ENCODE measurements at places on chromosomes 7 and 10.

- DNase-seq: no peak
Measured at GRCh38 chr10:34716958-34717357, 98.1 kb downstream of the PARD3 start.

- DNase-seq: no peak
Measured at GRCh38 chr10:97723001-97723400, 9.5 kb downstream of the MARVELD1 start.

- no peak for DNase-seq
Measured at GRCh38 chr7:21579341-21580072, 36.7 kb downstream of the DNAH11 start.

DNA sequence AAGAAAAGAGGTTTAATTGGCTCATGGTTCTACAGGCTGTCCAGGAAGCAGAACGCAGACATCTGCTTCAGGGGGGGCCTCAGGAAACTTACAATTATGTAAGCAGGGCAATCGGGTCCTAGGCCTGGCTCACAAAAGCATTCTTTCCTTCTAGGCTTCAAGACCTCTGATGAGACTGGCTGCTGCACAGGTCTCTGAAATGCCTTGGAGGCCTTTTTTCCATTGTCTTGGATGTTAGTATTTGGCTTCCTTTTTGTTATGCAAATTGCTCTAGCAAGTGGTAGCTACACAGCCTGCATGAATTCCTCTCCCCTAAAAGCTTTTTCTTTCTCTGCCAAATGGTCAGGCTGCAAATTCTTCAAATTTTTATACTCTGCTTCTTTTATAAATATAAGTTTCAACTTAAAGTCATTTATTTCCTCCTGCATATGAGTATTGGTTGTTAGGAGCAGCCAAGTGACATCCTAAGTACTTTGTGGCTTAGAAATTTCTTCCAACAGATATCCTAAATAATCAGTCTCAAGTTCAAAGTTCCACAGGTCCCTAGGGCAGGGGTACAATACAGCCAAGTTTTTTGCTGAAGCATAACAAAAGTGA is 83.1 kb upstream of the SEMA3A start:
- DNase-seq: no peak

- no peak for DNase-seq
Measured at GRCh38 chr7:159070431-159071148, 74.1 kb downstream of the VIPR2 start.

DNA sequence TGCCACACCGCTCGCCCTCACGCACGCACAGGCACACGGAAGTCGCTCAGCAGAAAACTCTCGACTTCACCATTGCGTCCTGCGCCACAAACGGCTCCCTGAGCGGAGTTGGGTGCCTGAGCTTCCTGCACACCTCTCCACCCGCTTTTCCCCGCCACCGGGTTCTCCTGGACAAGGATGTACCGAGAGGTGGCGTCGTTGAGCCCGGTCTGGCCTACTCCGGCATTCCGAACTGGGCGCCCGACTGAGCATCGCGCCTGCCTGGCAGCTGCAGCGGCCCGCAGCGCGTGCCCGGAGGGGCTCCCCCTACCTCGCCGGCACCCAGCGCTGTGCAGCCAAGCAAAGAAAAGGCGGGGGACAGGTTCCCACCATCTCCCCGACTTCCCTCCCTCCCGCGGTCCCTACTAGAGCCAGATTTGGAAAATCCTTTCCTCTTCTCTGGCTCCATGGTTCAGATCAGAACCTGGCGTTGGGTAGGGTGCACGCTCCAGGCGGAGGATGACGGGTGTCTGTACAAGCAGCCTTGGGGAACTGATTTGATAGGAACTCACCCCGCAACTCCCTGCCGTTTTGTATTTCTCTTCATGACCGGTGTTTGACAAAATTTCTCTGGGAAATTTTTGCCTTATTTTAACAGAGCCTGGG is 1.7 kb downstream of the SORCS3 start:
- no peak for DNase-seq

- DNase-seq: no peak
Measured at GRCh38 chr10:59625721-59626522, 83.7 kb downstream of the SLC16A9 start.

- DNase-seq: no peak
Measured at GRCh38 chr7:2691011-2691707, 3.2 kb downstream of the AMZ1 start.

GRCh38 chr10:75238182-75239095 is 2.7 kb upstream of the COMTD1 start:
- DNase-seq: no peak

GRCh38 chr7:71332207-71332606 is 200.3 kb downstream of the GALNT17 start:
- no peak for DNase-seq

DNA sequence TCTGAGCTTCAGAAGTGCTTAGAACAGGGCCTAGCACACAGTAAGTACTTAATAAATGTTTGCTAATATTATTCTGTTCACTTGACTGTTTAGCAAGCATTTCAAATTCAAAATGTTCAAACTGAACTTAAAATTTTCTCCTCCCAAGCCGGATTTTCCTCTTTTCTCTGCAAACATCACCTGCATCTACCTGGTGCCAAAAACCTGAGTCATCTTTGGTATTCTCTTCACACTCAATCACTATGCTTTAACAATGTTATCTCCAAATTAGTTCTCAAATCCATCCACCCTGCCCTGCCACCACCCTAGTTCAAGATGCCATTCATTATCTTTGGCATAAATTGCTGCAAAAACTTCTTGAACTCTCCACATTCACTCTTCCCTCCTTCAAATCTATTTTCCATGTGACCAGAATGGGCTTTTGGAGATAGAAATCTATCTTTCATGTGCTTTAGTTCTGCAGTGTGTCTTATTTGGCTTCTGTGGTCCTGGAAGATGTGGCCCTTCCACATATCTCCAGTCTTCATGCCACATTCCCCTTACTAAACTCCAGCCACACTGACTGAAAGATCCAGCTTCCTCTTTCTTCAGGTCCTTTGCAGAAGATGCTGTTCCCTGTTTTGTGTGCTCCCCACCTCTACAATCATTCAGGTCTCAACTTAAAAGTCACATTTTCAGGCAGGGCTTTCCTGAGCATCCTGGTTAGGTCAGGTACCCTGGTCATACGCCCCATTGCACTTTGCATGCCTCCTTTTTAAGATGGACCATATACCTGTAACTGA is 2.0 kb downstream of the GGCT start:
- no peak for DNase-seq

- no peak for DNase-seq
Measured at GRCh38 chr7:129115676-129116075, 28.8 kb upstream of the TSPAN33 start.

DNA sequence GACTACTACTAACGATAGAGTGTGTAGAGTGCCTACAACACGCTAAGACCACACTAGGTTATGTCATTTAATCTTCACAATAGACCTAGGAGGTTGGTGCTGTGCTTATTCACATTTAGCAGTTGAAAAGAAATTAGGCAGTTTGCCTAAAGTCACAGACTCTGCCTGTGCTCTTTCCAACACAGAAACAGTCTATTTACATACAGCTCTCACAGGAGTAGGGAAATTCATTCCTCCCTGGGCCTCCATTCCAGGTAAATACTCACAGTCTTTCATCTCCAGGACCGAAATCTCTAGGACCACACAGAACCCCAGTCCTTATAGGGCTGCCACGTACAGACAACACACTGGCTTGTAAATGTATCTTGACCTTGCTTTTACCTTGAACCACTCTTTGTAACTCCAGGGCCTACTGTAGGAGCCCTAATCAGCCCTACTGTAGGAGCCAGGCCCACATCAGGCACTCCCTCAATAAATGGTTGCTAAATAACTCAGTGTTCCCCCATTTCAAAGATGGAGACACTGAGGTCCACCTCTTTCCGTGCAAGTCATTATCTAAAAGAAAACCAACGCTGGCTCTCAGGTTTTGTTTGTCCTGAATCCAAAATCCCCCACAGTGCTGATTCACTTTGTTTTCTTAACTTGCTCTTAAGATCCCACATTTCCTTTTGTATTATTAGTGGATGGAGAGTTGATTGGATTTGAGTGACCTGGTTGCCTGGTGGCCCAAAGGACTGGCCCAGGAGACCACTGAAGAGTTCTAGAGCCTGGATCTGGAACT is 146.9 kb downstream of the KCNMA1 start:
- no peak for DNase-seq

GRCh38 chr7:25597946-25598345 is 369.7 kb upstream of the NPVF start:
- DNase-seq: no peak

GRCh38 chr7:127908430-127909258 is 122.6 kb downstream of the LRRC4 start:
- DNase-seq: no peak

DNA sequence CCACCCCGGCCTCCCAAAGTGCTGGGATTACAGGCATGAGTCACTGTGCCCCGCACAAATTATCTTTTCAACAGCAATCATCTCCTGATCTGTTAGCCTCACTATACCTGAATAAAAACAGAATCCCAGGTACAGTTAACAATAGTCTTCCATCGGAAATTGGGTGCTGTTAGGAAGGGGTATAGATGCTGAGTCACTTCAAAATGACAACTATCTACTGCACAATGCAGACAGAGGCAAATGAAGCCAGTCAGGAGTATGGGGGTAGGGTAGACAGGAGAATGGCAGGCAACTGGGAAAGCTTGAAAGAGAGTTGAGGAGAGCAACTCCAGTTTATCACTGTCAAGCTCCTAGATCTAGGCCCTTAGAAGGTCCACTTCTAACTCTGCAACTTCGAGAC is 40.3 kb downstream of the LBX1 start:
- DNase-seq: no peak

DNA sequence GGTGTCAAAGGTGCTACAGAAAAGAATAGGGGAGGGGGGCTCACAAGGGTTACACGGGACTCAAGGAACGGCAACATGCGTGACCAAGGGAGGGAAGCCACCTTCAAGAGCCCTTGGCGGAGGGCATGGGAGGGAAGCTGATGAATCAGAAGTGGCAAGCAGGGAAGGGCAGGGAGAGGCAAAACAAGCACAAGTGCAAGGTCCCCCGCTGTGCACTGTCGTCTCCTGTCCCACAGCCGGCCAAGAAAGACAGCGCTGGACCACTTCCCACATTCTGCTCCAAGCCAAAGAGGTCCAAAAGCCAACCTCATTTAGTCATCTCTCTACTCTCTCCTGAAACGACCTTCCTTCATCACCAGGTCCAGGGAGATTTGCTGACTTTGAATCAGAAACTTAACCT is 102.7 kb downstream of the CALN1 start:
- DNase-seq: no peak

DNA sequence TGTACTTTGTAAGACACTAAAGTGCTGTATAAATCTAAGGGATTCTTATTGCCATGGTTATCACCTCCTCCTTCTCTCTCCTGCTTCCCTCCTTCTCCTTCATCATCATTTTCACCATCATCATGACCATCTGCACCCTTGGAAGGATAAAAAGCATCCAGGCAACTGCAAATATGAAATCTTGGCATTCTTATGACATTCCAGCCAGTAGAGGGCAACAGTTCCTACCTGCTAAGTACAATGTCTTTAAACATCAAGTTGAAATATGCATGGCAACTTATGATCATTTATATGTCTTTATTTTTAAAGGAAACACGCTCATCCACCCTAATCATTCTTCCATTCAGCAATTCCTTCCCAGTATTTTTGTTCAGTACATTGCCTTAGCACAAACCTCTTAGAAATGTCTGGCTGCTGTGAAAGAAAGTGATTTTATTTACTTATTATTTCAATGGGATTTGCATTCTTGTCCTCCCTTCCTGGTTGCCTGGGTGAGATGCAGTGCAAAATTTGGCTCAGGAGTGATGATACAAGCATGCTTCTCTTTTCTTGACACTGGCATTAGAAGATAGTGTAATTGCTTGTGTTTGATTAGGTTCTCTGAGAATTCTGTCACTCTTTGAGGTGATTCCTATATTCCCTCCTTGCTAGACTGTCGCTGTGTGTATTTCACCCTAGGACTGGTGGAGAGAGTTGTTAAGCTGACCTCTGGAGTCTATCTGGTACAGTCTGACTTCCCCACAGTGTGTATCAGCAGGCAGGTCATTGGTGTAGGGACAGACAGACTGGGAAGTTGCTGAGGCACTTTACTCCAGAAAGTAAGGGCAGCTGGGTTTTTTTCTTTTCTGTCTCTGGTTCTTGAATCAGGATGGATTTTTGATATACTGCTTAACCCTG is 188.5 kb upstream of the BMPER start:
- no peak for DNase-seq

GRCh38 chr10:52740913-52741675 is 31.5 kb downstream of the MBL2 start:
- no peak for DNase-seq

- no peak for DNase-seq
Measured at GRCh38 chr7:129530795-129531391, 28.6 kb downstream of the SMKR1 start.

GRCh38 chr7:113657603-113658002 is 261.2 kb downstream of the PPP1R3A start:
- no peak for DNase-seq

GRCh38 chr7:818031-818699 is 14.1 kb upstream of the SUN1 start:
- no peak for DNase-seq

DNA sequence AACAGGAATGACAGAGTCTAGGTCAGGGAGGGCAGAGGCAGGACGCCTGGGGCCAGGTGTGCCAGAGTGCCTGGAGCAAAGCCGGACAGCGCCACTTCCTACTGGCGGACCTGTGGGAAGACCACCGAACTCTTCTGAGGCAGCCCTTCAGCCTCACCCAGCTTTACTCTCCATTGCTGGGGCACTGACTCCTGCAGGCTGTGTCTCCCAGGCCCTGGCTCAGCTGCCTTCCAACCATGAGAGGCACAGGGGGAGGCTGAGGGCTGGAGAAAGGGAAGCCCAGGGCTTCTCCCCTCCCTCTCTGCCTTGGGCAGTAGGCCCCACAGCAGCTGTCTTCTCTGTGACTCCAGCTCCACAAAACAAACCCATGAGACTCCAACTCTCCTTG is 139.6 kb upstream of the UNC5B start:
- no peak for DNase-seq

DNA sequence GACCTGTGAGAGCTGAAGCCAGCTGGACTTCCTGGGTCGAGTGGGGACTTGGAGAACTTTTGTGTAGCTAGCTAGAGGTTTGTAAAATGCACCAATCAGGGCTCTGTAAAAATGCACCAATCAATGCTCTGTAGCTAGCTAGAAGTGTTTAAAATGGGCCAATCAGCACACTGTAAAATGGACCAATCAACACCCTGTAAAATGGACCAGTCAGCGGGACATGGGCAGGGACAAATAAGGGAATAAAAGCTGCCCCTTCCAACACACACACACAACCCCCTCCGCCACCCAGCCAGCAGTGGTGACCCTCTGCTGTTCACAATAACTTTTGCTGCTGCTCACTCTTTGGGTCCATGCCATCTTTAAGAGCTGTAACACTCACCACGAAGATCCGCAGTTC is 7.1 kb downstream of the ZNF511 start:
- DNase-seq: no peak

- no peak for DNase-seq
Measured at GRCh38 chr7:132638000-132638399, 61.7 kb upstream of the PLXNA4 start.

GRCh38 chr7:31095286-31096197 is 43.4 kb downstream of the ADCYAP1R1 start:
- no peak for DNase-seq

DNA sequence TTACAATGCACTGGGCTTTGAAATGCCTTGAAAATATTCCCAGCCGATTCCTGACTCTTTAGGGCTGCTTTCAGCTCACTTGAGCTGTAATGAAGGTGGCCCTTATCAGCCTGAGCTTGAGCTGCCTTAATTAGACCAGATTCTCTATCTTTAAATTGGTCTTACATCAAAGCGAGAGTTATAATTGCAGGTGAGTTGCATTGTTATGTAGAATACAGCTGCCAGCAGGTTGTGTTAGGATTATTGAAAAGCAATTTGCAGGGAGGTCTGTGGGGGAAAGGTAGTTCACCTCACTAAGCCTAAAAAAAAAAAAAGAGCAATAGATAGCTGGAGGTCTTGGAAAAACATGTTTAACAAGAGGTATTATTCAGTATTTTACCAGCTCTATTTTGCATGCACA is 142.2 kb upstream of the HABP2 start:
- no peak for DNase-seq

Data from esophagus squamous epithelium (tissue), 5 donors.